Endodermal cell (in vitro differentiated cells): ENCODE measurements at places on chromosomes 12 and 14. TPM values are rescaled to one million over a fixed set of nuclear protein-coding genes. Genes with fewer than 3 reads are reported as not detected.

NYNRIN gene
- total RNA-seq = 19.5 to 28.8 TPM (median 20.7 TPM) in 3 replicates

CACNA1C gene
- 0.86 to 1.5 TPM (median 1.4 TPM) in 3 replicates for total RNA-seq

DNA sequence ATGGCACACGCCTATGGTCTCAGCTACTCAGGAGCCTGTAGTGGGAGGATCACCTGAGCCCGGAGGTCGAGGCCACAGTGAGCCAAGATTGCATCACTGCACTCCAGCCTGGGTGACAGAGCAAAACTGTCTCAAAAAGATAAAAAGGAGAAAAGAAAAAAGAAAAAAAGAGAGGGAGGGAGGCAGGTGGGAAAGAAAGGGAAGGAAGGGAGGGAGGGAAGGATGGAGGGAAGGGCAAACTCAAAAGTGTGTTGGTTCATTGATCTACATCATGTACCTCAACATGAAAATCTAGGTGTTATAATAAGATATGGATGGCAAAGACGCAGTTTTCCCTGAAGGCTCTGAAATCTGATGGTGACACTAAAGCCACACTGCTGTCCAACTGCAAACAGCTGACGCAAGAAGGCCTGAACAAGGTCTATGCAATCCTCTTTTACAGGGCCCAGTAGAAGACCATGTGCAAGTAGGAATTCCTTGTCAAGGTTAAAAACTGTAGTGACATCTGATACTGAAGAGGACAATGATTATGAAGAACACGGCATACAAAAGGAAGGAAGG, 143.6 kb downstream of the ITPR2 start:
- no peak for DNase-seq

DNA sequence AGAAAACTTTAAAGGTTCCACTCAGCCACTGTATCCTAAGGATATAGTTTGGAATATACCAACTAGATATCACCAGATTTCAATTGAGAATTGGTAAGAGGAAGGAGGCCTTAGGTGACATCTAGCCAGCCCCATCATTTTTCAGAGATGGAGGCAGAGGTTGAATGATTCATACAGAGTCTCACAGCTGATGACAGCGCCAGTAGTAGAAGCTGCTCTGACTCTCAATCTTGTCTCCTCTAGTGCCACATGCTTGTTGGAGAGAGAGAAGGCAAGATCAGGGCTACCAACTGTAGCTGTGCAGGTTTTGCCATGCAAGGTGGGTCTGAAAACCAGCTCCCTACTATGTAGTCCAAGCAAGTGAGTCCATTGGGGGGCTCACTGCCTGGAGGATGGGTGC, 6.1 kb downstream of the FRMD6 start:
- DNase-seq = no peak

- DNase-seq = no peak
Measured at GRCh38 chr12:26566675-26567074, 266.3 kb downstream of the ITPR2 start.

- DNase-seq = no peak
Measured at GRCh38 chr14:68927089-68927488, 52.0 kb downstream of the ACTN1 start.

GRCh38 chr14:77007975-77008421, 20.5 kb downstream of the IRF2BPL start:
- no peak for DNase-seq

- DNase-seq = peak; percentile 89
Measured at GRCh38 chr12:66107451-66107915, 23.1 kb downstream of the LLPH start.

CCDC197 gene
- not detected in 3 replicates for total RNA-seq

SMIM41 gene
- not detected in 3 replicates for total RNA-seq

- DNase-seq = no peak
Measured at GRCh38 chr14:105385698-105386365, 12.5 kb upstream of the TEX22 start.

GRCh38 chr14:66133666-66134065, 352.5 kb upstream of the CCDC196 start:
- DNase-seq = no peak

DNA sequence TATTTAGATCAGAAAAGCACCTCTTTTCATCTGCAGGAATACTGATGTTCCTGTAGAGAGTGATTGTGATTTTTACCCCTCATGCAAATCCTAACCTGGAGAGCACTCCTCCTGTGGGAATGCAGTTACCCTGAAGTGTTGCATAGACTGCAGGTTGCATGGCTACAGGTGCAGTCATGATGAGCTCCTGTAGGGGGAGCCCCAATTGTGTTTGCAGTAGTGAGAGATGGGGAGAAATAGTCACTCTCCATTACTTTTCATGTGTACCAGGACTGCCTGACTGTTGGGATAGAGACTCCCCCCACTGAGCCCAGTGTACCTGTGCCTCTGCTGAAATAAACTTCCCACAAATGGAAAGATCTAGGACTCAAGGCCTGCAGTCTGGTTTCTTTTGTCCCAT, 1086.5 kb downstream of the SLC6A15 start:
- DNase-seq = peak; percentile 94

GRCh38 chr12:25771476-25771875, 187.0 kb upstream of the RASSF8 start:
- no peak for DNase-seq

DNA sequence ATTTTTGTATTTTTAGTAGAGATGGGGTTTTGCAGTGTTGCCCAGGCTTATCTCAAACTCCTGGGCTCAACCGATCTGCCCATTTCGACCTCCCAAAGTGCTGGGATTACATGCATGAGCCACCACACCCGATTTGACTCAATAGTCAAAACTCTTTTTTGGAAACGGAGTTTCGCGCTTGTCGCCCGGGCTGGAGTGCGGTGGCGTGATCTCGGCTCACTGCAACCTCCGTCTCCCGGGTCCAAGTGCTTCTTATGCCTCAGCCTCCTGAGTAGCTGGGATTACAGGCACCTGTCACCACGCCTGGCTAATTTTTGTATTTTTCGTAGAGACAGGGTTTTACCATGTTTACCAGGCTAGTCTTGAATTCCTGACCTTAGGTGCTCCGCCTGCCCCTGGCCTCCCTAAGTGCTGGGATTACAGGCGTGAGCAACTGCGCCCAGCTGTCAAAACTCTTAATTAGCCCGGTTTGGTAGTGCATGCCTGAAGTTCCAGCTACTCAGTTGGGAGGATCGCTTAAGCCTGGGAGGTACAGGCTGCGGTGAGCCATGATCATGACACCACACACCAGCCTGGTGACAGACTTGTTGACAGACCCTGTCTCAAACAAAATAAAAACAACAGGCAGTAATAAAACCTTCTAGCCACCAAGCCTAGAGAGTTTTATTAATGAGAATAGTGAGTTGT, 12.4 kb downstream of the MED21 start:
- no peak for DNase-seq

- peak; percentile 34 for DNase-seq
Measured at GRCh38 chr14:100535287-100536120, 51.7 kb downstream of the BEGAIN start.

DNA sequence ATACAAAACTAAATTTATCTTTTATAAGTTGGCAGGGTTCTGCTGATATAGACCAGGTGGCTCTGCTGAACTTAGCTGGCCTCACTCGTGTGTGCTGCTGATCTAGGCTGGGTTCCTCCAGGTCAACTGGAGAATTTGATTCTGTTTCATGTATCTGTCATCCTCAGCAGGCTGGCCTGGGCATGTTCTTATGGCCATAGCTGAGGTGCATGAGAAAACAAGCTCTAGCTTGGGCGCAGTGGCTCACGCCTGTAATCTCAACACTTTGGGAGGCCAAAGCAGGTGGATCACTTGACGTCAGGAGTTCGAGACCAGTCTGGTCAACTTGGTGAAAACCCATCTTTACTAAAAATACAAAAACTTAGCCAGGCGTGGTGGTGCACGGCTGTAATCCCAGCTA, 24.3 kb upstream of the BCL2L14 start:
- DNase-seq = peak; percentile 36

DNA sequence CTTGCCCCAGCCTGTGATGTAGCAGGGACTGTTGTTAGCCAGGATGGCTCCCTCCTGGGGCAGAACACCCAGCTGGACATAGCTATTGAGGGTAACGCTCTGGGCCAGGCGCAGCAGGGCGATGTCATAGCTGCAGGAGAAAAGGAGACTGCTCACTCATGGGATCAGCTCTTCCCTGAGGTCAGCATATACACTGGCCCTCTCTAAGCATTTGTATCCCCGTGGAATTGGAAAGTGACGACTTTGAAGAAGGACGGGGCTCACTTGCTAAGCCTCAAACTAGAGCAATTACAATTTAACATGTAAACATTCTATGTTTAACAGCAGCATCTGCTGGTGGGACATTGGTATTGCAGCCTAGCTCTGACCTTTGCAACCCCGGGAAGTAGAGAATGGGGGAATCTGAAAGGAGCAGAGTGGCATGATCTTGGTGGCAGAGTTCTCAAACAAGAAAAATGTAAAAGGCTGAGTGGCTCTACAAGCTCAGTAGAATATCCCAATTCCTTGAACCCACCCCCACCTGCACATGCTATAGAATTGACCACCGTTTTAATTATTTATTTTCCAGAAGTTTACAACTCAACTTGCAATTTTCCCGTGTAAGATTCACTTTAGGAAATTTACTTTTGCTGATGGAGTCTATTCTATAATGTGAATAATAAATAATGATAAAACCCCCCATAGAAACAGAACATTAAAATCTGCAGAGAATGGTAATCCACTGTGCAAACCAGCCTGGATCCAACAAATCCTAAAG, 5.0 kb downstream of the CELA1 start:
- DNase-seq = peak; percentile 94

APOF gene
- not detected in 3 replicates for total RNA-seq

SERPINA12 gene
- not detected in 3 replicates for total RNA-seq

GRCh38 chr12:51224625-51225024, 6.8 kb upstream of the POU6F1 start:
- no peak for DNase-seq
